ENCODE measurements at places on chromosomes 2 and 18.

DNA sequence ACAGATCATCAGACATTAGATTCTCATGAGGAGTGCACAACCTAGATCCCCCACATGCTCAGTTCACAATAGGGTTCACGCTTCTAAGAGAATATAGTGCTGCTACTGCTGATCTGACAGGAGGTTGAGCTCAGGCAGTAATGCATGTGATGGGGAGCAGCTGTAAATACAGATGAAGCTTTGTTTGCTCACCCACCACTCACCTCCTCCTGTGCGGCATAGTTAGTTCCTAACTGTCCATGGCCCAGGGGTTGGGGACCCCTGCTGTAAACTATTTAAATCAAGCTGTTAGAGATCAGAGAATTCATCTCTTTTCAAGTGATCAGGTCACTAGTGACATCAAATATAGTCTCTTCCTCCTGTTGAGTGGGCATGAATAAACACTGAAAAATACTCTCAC, 88.8 kb upstream of the ACVR2A start:
- DNase-seq, result no peak

DNA sequence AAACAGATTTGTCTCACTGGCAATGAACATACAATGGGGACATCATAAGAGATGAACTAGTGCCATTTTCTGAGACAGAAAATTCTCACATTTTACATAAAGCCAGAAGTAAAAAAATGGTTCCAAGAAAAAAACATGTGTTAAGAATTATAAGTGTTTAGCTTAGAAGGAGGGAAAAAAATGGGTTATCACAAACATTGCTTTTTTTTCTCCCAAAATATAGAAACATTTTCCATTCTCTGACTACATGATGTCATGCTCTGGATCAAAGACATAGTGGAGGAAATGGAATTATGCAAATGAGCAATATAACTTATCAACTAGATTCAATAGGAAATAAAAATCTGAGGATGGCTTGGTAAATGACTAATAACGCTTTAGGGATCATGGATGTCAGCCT, 49.8 kb downstream of the SPATS2L start:
- DNase-seq, result no peak

DNA sequence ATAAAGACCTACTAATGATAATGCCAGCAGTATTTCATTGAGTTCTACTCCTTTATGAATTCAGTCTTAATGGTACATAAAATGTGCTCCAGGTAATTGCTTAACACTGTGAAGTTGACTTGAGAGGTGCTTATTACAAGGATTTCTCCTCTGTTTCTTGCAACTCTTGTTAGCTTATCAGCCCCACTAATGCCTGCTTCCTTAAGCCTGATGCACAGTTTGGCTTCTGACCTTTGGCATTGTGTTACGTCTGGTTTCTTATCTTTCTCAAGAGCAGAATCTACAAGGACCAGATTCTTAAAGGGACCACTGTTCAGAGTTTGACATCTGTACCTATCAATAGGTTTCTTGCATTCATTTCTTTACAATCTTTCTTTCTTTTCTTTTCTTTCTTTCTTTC, 223.9 kb upstream of the CWC22 start:
- no peak for DNase-seq

GRCh38 chr2:20524412-20525040, 77.7 kb downstream of the RHOB start:
- DNase-seq, result no peak

- DNase-seq, result no peak
Measured at GRCh38 chr18:39184176-39184575, 1618.6 kb upstream of the CELF4 start.

GRCh38 chr2:88600038-88600465, 27.2 kb downstream of the EIF2AK3 start:
- DNase-seq, result peak; percentile 94

GRCh38 chr18:78983512-78983911, 3.9 kb downstream of the SALL3 start:
- DNase-seq, result no peak

- no peak for DNase-seq
Measured at GRCh38 chr2:49288113-49288705, 133.9 kb upstream of the FSHR start.

Data from activated CD4-positive, alpha-beta T cell treated with anti-CD3 and anti-CD28 coated beads, Interleukin-10, Interleukin-2, amounts not matched to agents 100 ng/mL and 50 ng/mL, durations not matched to agents 16 hours and 8 hours (primary cell).